ENCODE measurements at places on chromosomes 11 and 22.

DNA sequence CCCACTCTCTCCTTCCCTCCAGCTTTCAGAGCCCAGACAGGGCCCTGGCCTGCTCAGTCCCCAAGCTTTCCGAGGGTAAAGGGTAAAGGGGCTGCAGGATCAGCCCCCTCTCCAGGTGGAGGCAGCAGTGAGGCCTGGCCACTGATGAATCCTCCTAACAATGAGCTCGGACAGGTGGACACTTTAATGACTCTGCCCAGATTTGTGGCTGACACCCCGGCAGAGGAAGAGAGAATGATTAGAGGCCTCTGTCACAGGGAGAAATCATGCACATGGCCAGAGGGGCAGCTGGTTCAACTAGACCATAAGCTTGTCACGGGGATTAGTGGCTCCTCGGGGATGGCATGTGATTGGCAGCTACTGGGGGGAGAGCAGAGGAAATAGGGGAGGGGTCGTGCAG is 587.5 kb upstream of the B3GAT1 start:
- no peak for DNase-seq

- no peak for DNase-seq
Measured at GRCh38 chr11:134994431-134994830, 582.4 kb upstream of the B3GAT1 start.

GRCh38 chr11:61171907-61172306 is 10.7 kb upstream of the VPS37C start:
- DNase-seq: no peak

DNA sequence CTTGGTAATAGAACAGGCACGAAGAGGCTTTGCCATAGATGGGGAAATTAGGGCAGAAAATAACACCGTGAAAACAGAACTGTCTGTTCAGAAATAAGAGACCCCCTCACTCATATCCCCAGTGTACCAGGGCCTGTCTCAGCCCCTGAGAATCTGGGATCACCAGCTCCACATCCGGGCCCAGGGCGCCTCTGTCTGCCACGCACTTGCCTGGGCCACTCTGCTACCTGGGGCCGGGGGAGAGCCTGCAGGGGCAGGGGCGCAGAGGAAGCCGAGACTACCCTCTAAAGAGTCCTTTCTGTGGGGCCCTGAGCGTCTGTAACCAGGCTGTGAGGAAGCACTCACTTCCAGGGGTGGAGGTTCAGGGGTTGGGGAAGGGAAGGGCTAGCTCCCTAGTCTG is 19.8 kb downstream of the NECTIN1 start:
- DNase-seq: no peak

- no peak for DNase-seq
Measured at GRCh38 chr22:19509191-19509590, 15.0 kb downstream of the CLDN5 start.

DNA sequence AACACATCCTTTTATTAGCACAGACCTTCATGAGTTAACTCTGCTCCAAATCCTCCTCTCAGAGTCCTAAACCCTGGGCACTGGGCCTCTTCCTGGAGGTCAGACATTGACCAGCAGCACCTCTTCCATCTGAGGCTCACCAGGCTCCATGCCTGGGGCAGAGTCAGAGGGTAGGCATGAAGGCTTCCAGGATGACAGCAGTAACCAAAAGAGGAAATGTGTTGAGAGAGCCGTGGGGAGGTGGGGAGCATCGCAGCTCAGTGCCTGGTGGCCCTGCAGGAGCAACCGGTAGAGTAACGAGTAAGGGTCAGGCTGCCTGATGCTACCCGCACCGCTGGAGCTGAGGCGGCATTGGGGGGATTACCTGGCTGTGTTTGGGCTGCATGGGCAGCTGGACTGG is 9.4 kb upstream of the NAV2 start:
- DNase-seq: no peak

- no peak for DNase-seq
Measured at GRCh38 chr22:45262931-45263462, 21.8 kb upstream of the UPK3A start.
